Left kidney (tissue), 8 donors: ENCODE measurements at places on chromosomes 12 and 14.

- no peak for DNase-seq
Observed at GRCh38 chr14:77485256-77485655, 13.4 kb downstream of the ISM2 start.

GRCh38 chr14:59199614-59200013 lies 11.1 kb downstream of the DAAM1 start:
- DNase-seq: no peak

GRCh38 chr14:101044741-101045140 lies 141.2 kb upstream of the RTL1 start:
- DNase-seq: no peak

GRCh38 chr14:53032838-53033390 lies 82.1 kb upstream of the FERMT2 start:
- DNase-seq: no peak

DNA sequence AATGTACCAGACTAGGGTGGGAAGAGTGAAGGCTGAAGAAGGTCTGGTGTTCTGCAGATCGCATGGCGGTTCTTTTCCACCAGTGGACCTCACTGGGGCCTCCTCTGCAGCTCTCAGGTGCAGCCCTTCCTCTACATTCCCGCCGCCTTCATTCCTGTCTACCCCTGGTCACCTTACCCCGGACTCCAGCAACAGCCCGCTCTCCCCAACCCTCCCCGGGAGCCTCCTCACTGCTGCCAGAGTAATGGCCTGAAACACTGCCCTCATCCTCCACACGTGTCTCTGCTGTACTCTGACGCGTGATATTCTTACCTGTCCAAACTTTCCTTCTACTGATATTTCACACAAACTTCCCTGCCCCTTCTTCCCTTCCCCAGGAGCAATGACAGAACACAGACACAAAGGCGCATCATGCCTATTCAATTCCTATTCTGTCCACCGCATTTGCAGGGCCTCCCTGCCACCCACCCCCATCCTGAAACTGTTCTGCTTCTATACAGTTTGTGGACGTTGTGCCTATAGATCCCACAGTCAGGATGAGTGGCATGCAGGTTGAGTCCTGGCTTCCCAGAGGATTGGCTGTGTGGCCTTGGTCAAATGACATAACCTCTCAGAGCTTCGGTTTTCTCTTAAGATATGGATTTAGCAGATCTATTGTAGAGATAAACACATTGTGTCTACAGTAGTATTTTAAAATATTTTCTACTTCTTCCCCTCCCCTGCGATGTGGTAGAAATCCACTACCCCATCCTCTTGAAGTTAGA lies 1.7 kb upstream of the NUAK1 start:
- DNase-seq: no peak

GRCh38 chr12:98741556-98742265 lies 96.6 kb downstream of the APAF1 start:
- no peak for DNase-seq

- DNase-seq: no peak
Observed at GRCh38 chr12:91877456-91878235, 268.0 kb downstream of the BTG1 start.

GRCh38 chr14:106436310-106436905 lies 910.0 kb downstream of the TMEM121 start:
- no peak for DNase-seq

GRCh38 chr12:119544765-119545625 lies 48.6 kb upstream of the TMEM233 start:
- DNase-seq: peak; percentile 47

GRCh38 chr14:75566752-75567151 lies 11.7 kb upstream of the FLVCR2 start:
- no peak for DNase-seq

GRCh38 chr12:117444781-117445180 lies 83.4 kb upstream of the NOS1 start:
- no peak for DNase-seq

DNA sequence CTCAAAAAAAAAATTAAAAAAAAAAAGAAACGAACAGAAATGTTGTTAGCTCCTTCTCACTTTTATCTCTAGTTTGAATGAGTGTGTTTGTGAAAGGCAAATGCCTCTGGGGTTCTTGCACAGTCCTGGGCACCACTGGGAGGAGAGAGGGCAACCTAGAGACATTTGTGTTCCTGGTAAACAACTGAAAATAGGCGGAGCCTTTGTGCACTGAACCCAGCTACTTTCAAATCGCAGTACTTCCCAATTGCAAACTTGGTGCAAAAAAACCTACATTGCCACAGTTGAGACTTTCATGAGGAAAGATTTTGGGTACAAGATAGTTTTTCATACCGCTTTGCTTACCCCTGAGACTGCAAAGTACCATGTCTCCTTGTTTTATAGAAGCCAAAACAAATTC lies 430.0 kb downstream of the ZFP36L1 start:
- DNase-seq: no peak
